Stomach (tissue), 19 donors: ENCODE measurements at places on chromosomes 1 and 21.
A peak's percentile ranks its signal among the peaks of the same experiment; 100 is the strongest.

- DNase-seq = no peak
Observed at GRCh38 chr1:186463511-186463910, 2.6 kb upstream of the PDC start.

GRCh38 chr1:12711536-12711935 lies 4.4 kb upstream of the AADACL3 start:
- DNase-seq = no peak

GRCh38 chr1:4494558-4494957 lies 159.9 kb upstream of the AJAP1 start:
- no peak for DNase-seq

DNA sequence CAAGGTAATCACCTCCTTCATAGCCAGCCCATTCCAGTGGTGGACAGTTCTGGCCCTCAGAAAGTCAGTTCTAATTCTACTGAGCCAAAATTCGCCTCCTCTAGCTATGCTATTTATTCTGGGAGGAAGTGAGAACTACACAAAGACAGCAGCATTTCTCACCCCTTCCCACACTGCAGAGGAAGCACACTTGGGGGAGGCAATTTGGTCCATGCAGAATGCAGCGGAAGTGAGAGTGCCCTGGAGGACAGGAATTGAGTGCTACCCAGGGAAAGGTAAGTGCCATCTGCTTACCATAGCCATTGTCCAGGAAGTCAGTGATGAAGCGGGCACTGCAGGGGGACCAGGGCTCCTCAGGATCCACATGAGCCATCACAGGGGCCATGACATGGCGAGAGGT lies 3.7 kb downstream of the ADAMTS4 start:
- DNase-seq = no peak

GRCh38 chr1:27099587-27100334 lies 55.2 kb downstream of the SLC9A1 start:
- no peak for DNase-seq

- no peak for DNase-seq
Observed at GRCh38 chr1:165047994-165048393, 308.5 kb downstream of the LMX1A start.

GRCh38 chr1:232634096-232634495 lies 4.2 kb upstream of the SIPA1L2 start:
- DNase-seq = peak; percentile 30
